Activated B cell treated with CpG ODN at 0.5 μM for 24 hours (primary cell): ENCODE measurements at places on chromosomes 2 and 18.

- H3K4me1 ChIP-seq: no peaks in the 10 kb centered on the region
- H3K36me3 ChIP-seq: no peaks in the 10 kb centered on the region
- peaks cover 3% of the 10 kb centered on the region for H3K27me3 ChIP-seq
- DNase-seq: no peak
- no peak overlapping the region for H3K4me3 ChIP-seq
- no peak overlapping the region for H3K27ac ChIP-seq
Observed at GRCh38 chr2:160694221-160694620, 200.6 kb upstream of the RBMS1 start.

DNA sequence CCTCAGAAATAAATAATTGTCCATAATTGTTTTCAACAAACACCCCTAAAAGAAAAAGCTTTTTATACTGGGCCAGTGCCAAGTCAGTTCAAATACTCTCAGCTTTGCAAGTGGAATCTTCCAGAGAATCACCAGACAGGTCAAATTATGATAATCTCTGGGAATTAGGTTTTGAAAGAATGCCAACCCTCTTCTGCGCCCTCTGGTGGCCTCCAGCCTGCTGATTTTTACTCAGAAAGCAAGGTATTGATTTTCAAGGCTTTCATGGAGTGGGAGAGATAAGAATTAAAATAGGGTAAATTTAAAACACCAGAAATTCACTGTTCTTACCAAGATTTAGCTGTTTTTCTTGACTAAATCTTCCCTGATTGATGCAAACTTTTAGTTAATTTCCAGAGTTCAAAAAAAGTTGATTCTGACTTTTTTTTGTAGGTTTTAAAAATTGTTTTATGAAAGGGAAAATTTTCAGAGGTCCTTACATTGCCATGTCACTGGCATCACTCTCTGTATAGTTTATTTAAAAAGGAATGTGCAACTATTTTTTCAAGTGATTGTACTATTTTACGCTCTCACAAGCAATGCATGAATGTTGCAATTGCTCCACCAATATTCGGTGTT is 282.9 kb upstream of the TNP1 start:
- DNase-seq: no peak
- no peak overlapping the region for H3K27ac ChIP-seq
- H3K36me3 ChIP-seq: no peaks in the 10 kb centered on the region
- no peak overlapping the region for H3K4me3 ChIP-seq

- no peaks in the 10 kb centered on the region for H3K36me3 ChIP-seq
- no peak overlapping the region for H3K27ac ChIP-seq
- no peak for DNase-seq
- H3K27me3 ChIP-seq: peaks cover 11% of the 10 kb centered on the region
- H3K4me1 ChIP-seq: no peaks in the 10 kb centered on the region
Observed at GRCh38 chr2:138787053-138787666, 7.0 kb upstream of the NXPH2 start.

- no peak overlapping the region for H3K27ac ChIP-seq
- H3K36me3 ChIP-seq: no peaks in the 10 kb centered on the region
- no peak for DNase-seq
- no peak overlapping the region for H3K4me3 ChIP-seq
Observed at GRCh38 chr18:11052800-11053199, 96.6 kb downstream of the PIEZO2 start.

DNA sequence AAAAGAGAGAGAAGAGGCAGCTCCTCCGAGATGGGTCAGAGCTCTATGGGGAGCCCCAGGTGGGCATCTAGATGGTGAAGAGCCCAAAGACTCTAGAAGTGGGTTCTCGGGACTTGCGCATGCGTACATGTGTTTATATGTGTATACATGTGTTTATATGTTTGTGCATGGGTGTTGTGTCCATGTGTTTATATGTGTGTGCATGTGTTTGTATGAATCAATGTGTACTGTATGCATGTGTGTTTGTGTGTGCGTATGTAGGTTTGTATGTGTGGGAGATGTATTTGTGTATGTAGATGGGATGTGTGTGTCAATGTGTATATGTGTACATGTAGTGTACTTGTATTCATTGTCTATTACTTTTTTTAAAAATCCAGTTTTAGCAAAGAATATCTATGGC is 25.6 kb downstream of the DNPEP start:
- H3K4me1 ChIP-seq: no peaks in the 10 kb centered on the region
- H3K27me3 ChIP-seq: peaks cover 9% of the 10 kb centered on the region
- no peak overlapping the region for H3K4me3 ChIP-seq
- H3K27ac ChIP-seq: no peak overlapping the region
- no peak for DNase-seq

DNA sequence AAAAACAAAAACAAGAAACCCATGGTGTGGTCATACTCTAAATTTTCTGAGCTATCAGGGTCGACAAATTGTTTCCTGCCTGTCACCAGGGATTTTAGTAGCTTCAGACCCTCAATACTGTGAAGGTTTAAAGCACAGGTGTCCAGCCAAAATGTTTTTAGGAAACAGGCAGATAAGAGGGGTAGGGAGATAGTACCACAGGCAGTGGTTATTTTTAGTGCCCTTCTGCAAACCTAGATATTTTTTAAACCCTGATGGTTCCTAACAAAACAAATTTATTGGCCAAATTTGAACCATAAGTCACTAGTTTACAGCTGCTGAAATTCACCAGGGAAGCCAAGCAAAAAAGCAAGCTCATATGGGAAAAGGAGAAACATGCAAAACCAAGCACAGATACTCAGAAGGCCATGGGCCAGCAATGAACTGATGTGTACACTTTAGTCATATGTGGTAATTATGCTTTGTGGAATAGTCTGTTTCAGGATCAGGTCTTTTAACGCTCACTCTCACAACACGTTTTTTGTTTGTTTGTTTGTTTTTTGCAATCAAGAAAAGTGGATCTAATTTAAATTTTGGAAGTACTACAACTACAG is 156.8 kb upstream of the STK17B start:
- no peaks in the 10 kb centered on the region for H3K4me1 ChIP-seq
- H3K27me3 ChIP-seq: peaks cover 8% of the 10 kb centered on the region
- no peak overlapping the region for H3K4me3 ChIP-seq
- H3K27ac ChIP-seq: no peak overlapping the region
- no peaks in the 10 kb centered on the region for H3K36me3 ChIP-seq

DNA sequence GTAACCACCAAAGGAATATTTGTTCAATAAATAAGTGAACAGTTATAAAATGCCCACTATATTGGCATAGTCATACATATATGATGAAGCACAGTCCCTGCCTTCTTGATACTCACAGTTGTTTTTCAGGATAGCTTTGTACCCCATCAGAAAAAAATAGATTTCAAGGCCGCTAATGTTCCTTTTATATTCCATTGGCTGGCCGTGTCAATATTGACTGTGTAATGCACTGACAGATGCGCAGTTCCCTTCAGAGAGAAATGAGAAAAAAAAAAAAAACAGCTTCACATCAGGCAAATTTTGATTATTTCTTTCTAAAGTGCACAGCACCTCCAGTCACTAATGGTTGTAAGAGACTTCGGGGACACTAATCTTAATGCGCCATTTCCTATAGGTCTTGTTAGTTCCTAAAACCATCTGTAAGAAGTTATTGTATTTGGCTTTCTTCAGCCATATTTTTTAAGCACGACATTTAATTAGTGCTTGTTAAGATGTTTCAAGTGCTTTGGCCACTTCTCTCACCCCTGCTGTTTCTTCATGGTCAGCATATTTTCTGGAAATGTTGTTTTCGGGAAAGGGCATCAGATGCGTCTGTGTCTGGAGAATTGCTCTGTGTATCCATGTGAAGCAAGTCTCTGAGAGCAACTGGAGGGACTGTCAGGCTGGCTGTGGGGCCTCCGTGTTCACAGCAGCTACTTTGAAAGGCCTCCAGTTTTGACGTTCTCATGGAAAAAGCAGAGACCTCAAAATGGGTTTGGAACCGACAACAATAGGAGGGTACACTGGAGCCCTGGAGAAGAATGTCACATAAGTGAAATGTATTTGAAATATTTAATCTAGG is 378.3 kb downstream of the MTX2 start:
- peaks cover 36% of the 10 kb centered on the region for H3K27me3 ChIP-seq
- H3K36me3 ChIP-seq: no peaks in the 10 kb centered on the region
- no peaks in the 10 kb centered on the region for H3K4me1 ChIP-seq
- no peak for DNase-seq
- no peak overlapping the region for H3K27ac ChIP-seq

GRCh38 chr2:241686324-241686649 is 328 bp downstream of the DTYMK start:
- H3K27me3 ChIP-seq: no peaks in the 10 kb centered on the region
- H3K36me3 ChIP-seq: peaks cover 32% of the 10 kb centered on the region
- H3K27ac ChIP-seq: peak overlapping the region; percentile 24
- H3K4me3 ChIP-seq: peak overlapping the region; percentile 80
- H3K4me1 ChIP-seq: peaks cover 28% of the 10 kb centered on the region

DNA sequence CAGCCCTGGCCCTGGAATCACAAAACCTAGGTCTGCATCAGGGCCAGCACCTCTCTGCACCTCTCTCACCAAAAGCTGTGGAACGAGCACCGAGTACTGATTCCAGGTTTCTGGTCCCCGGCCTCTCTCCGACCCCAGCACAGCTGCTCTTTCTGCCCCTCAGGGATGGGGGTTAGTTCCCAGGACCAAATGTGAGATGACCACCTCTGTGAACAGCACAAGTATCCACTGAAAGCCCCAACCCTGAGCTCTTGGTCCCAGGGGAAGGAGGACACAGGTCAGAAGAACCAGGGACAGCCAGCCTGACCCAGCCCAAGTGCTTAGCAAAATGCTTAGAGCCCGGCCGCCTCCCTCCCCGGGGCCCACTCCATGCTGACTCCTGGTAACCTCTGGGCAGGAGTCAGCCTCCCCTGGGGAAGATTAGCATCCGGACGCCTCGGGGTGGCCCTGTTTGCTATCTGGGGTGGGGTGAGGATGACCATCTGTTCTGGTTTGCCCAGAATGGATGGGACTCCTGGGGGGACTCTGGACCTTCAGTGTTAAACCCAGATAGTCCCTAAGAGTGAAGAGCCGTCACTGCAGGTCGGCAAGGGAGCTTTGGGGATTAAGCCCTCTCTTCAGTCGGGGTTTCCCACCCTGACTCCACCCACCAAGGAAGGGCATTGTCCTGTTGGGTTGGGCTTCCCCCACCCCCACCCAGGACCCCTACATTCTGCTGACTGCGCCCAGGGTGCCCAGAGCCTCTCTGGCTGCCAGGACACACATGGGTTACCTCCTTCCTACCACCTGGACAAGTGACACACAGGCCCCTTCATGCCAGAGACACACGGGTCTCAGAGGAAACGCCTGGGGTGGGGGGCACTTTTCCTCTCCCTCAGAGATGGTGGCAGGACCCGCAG is 9.4 kb upstream of the GPR55 start:
- no peak for DNase-seq
- H3K4me3 ChIP-seq: no peak overlapping the region
- no peak overlapping the region for H3K27ac ChIP-seq
- H3K4me1 ChIP-seq: no peaks in the 10 kb centered on the region
- no peaks in the 10 kb centered on the region for H3K36me3 ChIP-seq
- peaks cover 2% of the 10 kb centered on the region for H3K27me3 ChIP-seq

- no peaks in the 10 kb centered on the region for H3K4me1 ChIP-seq
- H3K27ac ChIP-seq: no peak overlapping the region
- H3K27me3 ChIP-seq: no peaks in the 10 kb centered on the region
Observed at GRCh38 chr2:71923887-71924533, 223.7 kb downstream of the CYP26B1 start.

DNA sequence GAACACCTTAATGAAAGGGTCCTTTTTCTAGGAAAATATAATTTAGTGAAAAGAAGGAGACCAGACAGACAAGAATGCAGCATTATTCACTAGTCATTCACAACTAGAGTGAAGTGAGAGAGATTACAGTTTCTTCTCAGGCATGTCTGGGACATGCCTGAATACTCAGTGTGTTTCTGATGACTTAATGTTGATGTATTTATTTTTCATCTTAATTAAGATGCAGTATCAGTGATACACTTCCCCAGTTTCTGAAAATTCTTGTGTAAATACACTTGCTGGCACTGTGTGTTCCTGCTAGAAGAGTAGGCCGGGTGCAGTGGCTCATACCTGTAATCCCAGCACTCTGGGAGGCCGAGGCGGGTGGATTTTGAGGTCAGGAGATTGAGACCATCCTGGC is 143.6 kb downstream of the MYO3B start:
- H3K4me3 ChIP-seq: no peak overlapping the region
- no peak for DNase-seq
- no peaks in the 10 kb centered on the region for H3K36me3 ChIP-seq
- peaks cover 4% of the 10 kb centered on the region for H3K27me3 ChIP-seq
- no peak overlapping the region for H3K27ac ChIP-seq

- H3K36me3 ChIP-seq: no peaks in the 10 kb centered on the region
- H3K27ac ChIP-seq: no peak overlapping the region
- DNase-seq: no peak
- peaks cover 4% of the 10 kb centered on the region for H3K27me3 ChIP-seq
- H3K4me1 ChIP-seq: no peaks in the 10 kb centered on the region
Observed at GRCh38 chr2:209942426-209942825, 60.0 kb upstream of the RPE start.

DNA sequence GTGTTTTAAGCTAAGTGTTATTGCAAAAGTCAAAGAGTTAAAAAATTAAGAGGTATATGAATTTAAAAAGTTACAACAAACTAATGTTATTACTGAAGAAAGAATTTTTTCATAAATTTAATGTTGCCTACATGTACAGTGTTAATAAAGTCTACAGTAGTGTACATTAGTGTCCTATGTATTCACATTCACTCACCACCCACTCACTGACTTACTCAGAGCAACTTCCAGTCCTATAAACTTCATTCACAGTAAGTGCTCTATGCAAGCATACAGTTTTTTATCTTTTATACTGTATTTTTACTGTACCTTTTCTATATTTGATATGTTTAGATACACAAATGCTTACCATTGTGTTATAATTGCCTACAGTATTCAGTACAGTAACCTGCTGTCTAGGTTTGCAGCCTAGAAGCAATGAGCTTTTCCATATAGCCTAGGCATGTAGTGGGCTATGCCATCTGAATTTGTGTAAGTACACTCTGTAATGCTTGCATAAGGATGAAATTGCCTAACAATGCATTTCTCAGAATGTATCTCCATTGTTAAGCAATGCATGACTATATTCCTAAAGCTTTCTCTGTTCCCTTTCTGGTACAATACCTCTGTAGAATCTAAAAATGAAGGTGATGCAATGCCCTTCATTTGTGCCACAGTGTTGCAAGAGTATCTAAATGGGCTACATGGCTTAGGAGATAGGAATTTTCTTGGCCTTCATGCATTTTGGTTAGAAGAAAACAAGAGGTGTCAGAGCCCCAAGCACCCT is 370.8 kb upstream of the NT5C1B start:
- no peak for DNase-seq
- H3K27me3 ChIP-seq: peaks cover 4% of the 10 kb centered on the region
- H3K36me3 ChIP-seq: no peaks in the 10 kb centered on the region

DNA sequence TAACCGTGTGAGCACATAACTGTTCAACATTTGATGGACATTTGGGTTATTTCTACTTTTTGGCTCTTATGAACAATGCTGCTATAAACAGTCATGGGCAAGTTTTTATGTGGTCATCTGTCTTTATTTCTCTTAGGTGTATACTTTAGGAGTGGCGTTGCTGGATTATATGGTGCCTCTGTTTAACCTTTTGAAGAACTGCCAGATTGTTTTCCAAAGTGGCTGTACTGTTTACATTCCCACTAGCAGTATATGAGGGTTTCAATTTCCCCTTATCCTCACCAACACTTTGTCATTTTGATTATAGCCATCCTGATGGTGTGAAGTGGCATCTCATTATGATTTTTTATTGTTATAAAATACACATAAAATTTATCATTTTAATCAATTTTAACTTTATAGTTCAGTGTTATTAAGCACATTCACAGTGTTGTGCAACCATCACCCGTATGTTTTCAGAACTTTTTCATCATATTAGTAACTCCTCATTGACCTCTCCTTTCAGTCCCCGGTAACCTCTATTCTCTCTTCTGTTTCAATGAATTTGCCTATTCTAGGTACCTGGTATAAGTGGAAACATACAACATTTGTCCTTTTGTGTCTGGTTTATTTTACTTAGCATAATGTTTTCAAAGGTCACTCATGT is 55.4 kb downstream of the EML4 start:
- H3K4me3 ChIP-seq: no peak overlapping the region
- H3K27me3 ChIP-seq: no peaks in the 10 kb centered on the region
- H3K4me1 ChIP-seq: peaks cover 65% of the 10 kb centered on the region
- H3K36me3 ChIP-seq: peaks cover 37% of the 10 kb centered on the region
